ENCODE measurements at places on chromosomes 3 and 15.

DNA sequence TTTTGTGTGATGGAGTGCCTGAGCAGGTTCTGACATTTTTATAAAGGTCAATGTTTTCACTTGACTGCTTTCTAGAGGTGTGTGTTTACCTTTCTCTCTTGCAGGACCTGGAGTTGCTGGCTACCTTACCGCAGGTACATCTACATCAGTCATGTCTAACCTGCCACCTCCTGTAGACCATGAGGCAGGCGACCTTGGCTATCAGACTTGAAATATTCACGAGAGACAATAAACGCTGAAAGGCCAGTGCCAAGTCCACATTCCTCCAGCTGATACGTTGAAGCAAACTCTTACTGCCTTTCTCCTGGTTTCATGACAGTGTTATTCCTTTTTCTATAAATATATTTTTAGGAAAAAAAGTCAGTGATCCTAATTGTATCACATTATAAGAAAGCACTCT lies 59.0 kb upstream of the ACKR4 start:
- DNase-seq: no peak

GRCh38 chr3:46194868-46195553 lies 13.1 kb downstream of the CCR1 start:
- no peak for DNase-seq

- DNase-seq: no peak
Measured at GRCh38 chr3:143884861-143885260, 36.6 kb upstream of the SLC9A9 start.

DNA sequence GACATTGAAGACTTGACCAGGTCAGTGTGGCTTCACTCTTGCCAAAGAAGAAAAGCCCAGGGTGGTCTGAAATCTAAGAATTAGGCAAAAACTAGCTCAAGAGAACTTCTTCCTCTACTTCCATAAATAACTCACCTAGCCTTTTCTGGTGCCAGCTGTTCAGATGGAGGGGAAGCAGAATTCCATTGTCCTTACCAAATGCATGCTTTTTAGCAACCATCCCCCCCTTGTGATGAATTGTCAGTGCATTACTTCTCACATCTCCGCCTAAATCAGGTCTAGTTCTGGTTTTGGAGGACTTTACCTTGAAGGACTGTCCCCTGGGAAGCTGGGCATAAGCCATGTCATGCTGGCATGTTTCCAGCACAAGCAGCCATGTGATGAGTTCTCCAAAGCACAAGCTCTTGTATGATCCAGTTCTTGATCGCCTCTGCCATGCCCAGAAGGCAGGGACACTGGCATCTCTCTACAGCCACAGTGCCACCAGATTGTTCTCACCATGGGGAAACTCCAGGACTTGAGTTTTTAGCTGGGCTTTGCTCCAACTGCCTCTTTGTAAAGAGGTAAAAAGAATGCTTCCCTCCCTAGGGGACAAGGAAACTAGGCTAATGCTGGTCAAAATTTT lies 96.4 kb upstream of the IL12A start:
- no peak for DNase-seq

- DNase-seq: no peak
Measured at GRCh38 chr3:5054098-5054497, 68.0 kb upstream of the ARL8B start.

- no peak for DNase-seq
Measured at GRCh38 chr3:28250999-28251398, 9.6 kb downstream of the CMC1 start.

GRCh38 chr15:50906954-50907600 lies 1.4 kb upstream of the AP4E1 start:
- peak; percentile 72 for DNase-seq

GRCh38 chr3:14793858-14794234 lies 24.9 kb upstream of the FGD5 start:
- no peak for DNase-seq

GRCh38 chr3:85539232-85539631 lies 580.4 kb downstream of the CADM2 start:
- no peak for DNase-seq

- DNase-seq: no peak
Measured at GRCh38 chr3:148748283-148748682, 50.6 kb downstream of the AGTR1 start.
